NCI-H510A (cell line): ENCODE measurements at places on chromosomes 7 and 10.

DNA sequence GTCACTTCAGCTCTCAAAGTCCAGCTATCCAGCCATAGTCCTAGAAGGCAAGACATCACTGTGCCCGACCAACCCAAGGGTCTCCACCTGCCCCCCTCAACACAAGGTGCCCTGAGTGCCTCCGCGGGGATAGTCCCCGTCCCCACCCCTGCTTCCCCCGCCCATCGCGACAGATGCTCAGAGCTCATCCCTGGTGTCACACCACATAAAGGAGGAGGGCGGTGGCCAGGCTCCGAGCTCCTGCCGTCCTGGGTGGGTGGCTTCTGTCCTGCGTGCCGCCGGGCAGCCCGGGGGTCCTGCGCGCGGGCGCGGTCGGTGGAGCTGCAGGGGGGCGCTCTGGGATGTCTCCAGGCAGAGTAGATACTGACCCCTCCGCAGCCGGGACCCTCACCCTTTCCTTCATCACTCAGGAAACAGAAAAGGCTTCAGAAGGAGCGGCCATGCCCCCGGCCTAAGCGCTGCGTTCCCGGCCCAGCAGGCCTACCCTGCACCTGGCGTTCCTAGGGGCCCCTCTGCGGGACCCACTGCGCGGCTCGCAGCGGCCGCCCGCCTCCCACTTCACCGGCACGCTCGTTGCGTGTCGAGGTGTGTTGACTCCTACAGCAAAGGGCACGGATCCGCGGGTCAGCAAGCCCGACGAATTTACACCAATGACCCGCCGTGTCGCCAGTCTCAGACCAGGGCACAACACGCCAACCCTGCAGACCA, 53.4 kb downstream of the ALOX5 start:
- no peak for DNase-seq

DNA sequence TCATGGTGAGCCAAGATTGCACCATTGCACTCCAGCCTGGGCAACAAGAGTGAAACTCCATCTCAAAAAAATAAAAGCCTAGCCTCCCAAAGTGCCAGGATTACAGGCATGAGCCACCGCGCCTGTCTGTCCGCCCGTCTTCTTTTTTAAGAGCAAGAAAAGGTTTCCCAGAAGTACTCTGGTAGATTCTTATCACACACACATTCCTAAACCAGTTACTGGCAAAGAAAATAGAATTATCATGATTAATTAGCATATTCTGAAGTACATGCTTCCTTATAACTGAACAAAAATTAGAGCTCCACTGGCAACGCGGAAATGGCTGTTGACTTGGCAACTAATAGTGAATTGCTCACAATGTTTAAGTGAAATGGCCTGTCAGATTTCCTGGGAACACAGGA, 87.0 kb downstream of the ADK start:
- DNase-seq = no peak

- DNase-seq = no peak
Measured at GRCh38 chr7:7210475-7211237, 28.3 kb downstream of the C1GALT1 start.

DNA sequence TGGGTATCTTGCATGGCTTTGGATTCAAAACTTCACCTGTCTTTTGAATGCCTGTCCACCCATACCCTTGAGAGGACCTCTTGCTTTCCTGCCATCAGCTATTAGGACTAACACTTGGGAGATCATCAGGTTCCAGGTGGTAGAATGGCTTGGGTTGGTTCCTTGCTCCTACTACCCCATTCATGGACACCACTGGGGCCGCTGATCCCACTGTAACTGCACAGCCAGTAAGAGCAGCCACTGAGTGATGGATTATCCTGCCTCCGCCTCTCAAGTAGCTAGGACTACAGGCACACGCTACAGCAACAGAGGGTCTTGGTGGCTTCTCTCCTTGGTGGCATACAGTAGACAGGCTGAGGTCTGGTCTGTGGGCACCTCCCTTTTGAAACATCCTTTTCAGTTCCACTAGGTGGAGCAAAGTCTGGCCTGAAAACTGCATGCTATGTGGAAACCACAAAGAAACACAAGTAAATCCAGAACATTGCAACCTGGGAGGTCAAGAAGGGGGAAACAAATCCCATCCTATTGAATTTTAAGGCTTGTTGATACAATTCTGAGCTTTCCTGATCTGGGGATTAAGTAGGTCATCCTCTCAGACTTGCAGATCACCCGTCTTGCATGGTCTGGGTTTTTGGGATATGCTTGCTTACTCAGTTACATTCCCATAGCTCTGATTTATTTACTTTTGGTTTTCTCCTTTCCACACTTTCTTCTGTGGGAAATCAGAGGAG, 9.4 kb downstream of the WBP1L start:
- no peak for DNase-seq

- DNase-seq = no peak
Measured at GRCh38 chr7:155835446-155836215, 23.4 kb upstream of the SHH start.

- DNase-seq = no peak
Measured at GRCh38 chr10:132522521-132523411, 14.8 kb upstream of the INPP5A start.

- DNase-seq = no peak
Measured at GRCh38 chr7:21044384-21044783, 257.7 kb upstream of the SP8 start.

DNA sequence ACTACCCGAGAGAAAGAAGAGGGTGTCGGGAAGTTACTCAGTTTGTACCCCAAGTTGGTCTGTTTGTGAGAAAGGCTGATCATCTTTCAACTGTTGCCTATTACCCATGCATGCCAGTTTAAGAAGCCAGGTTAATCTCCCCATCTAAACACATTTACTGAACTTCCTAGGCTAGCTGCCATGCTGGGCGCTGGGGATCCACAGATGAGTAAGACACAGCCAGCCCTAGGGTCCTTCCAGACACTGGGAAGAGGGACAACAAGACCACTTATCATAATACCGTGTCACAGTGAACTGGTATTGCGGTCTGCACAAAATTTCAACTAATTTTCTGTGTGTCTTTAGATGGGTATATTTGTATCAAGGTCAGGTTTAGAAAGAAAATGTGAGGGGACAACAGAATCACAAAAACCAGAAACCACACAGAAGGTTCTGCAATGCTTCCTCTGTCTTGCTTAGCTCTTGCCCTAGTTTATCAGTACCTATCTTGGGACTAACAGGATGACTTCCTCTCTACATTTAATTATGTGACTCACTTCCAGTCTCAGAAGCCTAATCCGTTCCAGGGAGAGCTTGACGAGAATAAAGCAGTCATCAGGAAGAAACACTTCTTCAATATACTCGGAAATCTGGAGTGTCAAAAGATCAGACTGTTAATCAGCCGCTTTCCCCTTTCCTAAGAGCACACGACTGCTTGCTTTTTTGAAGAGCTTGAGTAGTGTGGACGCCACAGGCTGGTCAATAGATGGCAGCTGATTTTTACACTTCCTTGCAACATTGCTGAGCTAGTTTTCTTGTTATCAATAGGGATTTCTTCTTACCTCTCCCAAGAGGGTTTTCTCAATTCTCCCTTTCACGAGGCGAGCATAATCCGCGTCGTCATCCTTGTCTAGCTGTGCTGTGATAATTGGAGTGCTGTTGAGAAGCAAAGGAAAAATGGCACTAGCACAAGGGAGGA, 45.7 kb downstream of the POLR3A start:
- no peak for DNase-seq

GRCh38 chr10:110771486-110771885, 100.2 kb upstream of the PDCD4 start:
- DNase-seq = no peak

GRCh38 chr10:61941202-61941681, 39.7 kb downstream of the ARID5B start:
- no peak for DNase-seq

GRCh38 chr7:135936497-135937217, 40.5 kb downstream of the MTPN start:
- no peak for DNase-seq

DNA sequence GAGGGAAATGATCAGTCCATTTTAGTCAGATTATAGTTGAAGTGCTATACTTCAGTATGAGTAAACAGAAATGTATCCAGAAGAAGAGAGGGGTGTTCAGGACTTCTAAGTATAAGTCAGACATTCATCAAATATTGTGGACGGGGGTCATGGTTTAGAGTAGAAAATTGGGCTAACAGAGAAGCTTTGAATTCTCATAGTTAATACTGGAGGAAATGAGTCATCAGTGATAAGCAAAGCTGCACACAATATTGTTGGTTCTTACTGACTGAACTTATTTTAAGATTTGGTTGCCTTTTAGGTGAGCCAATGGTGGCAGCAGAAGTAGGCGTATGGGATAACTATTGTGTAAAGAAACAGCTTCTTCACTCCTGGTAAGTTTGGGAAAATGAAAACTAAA, 1.7 kb upstream of the SUMF2 start:
- no peak for DNase-seq

GRCh38 chr7:116307253-116307652, 96.9 kb downstream of the TES start:
- DNase-seq = no peak

DNA sequence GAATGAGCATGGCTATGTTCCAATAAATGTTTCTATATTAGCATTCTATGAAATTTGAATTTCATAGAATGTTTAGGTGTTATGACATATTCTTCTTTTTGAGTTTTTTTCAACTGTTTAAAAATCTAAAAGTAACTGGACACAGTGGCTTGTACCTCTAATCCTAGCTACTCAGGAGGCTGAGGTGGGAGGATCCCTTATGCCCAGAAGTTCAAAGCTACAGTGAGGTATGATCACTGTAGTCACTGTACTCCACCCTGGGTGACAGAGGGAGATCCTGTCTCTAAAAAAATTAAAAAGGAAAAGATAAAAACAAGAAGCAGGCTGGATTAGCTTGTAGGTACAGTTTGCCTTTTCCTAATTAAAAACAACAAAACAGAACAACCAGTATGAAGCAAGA, 95.1 kb downstream of the NRBF2 start:
- no peak for DNase-seq

DNA sequence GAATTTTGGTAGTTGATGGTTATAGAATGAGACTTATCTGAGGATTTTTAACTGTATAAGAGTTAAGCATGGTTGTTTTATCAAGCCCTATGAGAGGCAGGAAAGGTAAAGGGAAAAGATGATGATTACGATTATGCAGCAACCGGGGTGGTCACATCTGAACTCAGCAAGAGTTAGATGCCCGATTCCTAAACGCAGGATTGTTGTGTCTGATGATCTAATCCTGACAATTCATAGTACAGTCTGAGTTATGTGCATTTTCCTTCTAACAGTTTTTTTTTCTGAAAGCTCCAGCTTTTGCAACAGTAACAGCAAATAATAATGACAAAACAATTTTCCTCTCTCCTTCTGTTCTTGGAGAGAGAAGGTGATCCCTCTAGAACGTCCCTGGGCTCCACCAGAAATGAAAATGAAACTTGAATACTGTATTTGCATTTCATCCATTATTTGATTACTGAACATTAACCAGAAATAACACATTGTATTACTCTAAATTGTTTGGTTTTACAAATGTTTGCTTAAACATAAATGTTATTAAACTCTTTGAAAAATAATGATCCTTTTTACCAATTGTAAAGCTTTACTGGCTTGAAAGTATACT, 176.5 kb upstream of the CCDC6 start:
- no peak for DNase-seq

GRCh38 chr7:16801111-16801542, 3.7 kb downstream of the AGR2 start:
- no peak for DNase-seq

DNA sequence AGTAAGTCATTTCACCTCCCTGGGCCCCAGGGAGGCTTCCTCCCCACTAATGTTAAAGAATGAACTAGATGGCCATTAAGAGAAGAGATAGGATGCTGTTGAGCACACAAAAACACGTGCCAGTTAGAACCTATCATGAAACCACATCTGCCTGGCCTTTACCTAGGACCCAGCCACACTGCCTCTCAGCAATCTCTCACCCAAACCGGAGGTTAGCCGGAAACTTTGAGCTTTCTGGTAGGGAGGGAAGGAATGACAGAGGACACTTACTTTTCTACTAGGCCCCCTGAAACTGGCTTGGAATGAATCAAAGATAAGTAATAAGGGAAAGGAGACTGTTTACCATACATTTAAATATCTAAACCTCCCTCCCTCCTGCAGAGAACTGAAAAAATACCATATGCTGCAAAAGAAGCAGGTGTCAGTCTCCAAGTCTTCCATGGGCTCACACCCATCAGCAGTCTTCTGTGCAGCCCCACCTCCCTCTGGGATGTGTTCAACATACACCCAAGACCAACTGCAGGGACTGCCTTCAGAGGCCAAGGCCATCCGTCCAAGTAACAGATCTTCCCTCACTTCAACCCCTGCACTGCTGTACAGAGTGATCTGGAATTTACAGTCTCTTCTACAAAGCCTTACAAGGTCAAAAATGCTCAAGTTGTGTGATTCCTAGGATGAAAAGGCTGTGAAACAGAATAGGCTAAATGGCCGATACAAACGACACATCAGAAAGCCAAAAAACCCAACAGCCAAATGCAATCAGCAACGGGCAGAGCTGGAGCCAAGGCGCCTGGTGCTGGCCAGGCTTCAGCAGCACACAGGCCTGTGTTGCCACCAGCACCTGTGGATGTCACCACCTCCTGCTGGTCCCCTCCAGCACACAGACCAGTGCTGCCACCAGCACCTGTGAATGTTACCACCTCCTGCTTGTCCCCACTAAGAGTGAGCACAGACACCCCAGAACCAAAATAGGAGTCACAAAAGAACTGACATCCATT, 42.4 kb downstream of the SORBS1 start:
- DNase-seq = no peak

- no peak for DNase-seq
Measured at GRCh38 chr10:63143987-63144386, 10.9 kb downstream of the NRBF2 start.

DNA sequence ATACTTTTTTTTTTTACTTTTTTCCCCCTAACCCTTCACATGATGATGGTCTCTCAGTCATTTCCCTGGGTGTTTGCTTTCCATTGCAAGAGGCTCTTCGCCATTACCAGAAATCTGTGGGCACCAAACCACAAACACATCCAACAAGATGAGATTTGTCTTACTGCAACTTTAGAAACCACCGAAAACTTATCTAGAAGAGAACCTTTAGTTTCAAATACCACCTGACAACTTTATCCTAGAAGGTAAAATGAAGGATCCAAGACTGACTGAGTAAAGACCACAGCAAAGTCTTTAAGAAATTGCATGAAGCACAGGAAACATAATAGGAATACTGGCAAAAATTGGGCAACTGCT, 363.3 kb upstream of the MBL2 start:
- DNase-seq = no peak

DNA sequence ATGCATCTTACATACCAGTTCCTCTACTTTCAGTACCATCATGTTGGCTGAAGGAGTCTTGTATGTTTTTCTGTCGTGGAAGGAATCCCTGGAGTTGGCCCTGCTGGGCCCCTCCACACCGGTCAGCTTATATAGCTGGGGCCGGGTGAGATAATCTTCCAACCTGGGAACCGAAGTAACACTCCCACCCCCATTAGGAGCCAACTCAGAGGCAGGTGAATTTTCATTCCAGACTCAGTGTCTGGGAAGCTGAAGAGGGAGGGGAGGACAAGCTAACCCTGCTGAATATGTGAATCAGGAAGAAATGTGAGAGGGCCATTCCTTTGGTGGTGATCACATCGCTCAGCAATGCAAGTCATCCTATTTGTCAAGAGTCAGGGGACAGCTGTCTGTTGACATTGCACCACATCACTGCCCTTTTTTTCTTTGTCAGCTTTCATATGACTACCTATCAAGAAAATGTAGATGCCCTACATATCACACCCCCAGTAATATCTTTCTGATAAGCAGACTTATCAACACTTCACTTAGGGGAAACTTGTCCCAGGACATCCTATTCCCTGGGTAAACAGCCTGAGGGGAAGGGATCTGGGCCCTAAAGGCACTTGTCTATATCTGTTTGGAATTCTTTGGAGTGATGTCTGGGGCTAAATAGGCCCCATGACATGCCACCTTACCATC, at the start of gene ANKRD1:
Gene ANKRD1 (minus strand): TSS at position 102 of the 681 bp plus-strand sequence. CDS start 60 bp downstream, at position 42.
- DNase-seq = no peak
